ENCODE measurements at places on chromosomes 5 and 9.
A peak's percentile ranks its signal among the peaks of the same experiment; 100 is the strongest.

DNA sequence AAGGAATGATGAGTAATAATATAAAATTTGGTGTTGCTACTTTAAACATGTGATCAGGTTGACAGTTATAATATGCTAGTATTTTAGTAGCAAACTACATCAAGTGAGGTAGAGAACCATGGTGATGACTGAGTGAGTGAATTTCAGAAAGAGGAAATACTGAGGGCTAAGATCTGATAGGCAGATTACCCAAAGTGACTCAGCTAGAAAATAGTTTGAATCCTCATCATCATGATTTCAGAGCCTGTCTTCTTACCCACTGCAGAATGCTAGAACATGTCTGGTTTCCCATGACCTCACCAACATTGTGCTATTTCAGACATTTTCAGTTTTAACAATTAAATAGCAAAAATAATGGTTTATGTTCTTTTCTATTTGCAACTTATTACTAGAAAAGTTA, 602.1 kb downstream of the TAF11L14 start:
- DNase-seq = no peak

DNA sequence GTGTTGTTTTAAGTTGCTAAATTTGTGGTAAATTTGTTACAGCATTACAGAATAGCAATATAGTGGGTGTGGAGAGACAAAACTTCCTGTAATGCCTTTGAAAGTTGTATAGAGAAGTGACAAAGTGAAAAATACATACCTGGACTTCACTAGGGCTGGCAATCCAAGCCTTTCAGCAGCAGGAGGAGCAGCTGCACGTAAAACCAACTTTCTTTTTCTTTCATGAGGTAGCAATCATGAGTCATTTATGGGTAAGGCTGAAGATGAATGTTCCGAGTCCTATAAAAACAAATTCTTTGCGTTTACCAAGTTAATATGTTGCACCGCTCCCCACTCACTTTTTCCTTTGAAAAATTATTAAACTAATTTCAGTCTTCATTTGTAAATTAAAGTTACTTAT, 1138.2 kb downstream of the TAF11L14 start:
- DNase-seq = no peak

DNA sequence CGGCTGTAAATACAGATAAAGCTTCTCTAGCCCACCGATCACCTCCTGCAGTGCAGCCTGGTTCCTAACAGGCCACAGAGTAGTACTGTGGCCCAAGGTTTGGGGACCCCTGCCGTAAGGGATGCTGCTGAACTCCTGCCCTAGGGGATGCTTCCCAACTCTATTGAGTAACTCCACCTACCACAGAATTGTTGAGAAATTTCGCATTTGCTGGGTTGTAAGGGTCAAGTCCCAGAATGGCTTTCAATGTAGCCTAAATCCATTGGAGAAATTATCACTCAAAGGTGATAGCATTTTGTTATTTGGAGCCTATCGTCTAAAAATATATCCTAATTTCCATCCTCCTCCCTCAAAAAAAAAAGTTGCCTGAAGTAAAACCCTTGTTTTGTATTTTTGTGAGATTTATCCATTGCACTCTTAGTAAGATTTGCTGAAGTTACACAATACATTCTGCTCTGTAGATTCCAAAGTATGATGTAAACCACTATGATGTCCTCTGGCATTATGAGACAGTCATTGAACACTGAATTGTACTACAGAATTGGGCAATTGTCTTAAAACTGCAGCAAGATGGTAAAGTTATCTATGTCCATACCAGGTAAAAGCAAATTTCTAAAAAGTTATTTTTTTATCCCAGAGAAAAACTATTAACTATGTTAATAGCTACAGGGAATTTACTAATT, 14.0 kb downstream of the ACTBL2 start:
- peak; percentile 73 for DNase-seq

GRCh38 chr9:108515856-108516255, 339.9 kb downstream of the ACTL7B start:
- DNase-seq = no peak

DNA sequence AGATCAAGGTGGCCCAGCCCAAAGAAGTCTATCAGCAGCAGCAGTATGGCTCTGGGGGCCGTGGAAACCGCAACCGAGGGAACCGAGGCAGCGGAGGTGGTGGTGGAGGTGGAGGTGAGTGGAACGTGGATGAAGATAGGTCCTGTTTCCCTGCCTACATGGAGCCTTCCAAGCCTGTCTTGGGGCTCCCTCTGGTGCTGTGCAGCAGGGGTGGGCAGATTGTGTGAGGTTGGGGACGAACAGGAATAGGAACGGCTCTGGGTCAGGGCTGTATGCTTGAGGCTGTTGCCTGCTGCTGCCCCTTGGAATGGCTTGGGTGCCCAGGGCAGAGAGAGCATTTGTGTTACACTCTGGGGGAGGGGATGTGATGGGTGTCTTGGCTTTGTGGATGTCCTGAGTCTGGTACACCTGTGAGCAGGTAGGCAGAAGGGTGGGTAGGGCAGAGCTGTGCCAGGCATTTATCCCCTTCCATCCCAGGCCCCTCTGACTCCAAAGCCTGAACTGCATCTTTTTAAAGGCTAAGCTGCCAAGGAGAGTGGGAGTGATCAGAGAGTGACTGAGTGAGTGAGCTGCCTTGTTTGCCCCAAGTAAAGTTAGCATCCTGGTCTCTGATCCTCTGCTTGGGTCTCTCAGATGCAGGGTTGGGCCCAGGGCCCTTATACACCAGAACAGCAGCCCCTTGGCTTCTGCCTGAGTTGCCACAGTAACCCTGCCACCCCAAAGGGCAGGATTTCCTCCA, 5.2 kb downstream of the HNRNPAB start:
- DNase-seq = no peak

GRCh38 chr9:71670121-71670520, 98.2 kb downstream of the CEMIP2 start:
- DNase-seq = no peak

GRCh38 chr5:68134669-68135313, 80.8 kb upstream of the PIK3R1 start:
- no peak for DNase-seq

GRCh38 chr9:15501179-15501578, 9.6 kb downstream of the PSIP1 start:
- no peak for DNase-seq

- no peak for DNase-seq
Measured at GRCh38 chr9:97629156-97629555, 4.0 kb downstream of the TSTD2 start.

DNA sequence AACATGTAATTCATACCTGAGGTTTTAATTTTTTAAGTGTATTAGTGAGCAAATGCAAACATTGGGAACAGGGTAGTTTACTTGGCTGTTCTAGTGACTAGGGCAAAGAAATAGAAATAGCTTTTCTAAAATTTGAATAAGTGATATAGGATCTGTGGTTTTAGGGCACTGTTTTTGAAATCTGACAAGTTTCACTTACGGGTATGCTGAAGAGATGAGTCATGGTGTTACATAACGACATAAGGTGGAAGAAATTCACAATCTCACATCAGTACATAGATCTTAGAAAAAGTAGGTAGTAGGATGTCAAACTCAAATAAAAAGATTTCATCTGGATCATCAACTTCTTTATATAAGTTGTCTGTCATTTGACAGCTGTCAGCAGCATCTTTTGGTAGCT, 772.3 kb downstream of the MAT2B start:
- DNase-seq = no peak

DNA sequence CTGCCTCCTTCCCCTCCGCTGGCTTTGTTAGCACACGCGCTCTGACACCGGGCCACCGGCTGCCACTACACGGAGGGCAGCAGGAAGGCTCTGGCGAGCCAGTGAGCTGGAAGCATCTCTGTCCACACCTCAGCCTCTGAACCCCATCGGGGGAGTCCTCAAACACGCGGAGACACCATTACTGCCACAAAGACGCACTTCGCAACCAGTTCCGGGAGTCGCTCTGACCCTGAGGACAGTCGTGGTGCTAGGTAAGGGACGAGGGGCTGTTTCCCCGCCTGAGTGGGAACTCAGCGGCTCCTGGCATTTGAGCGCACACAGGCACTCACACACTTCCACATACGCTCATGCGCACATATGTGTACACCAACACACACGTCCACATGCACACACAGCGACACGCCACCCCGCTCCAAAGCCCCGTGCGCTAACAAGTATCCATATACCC, 160.0 kb downstream of the C9orf152 start:
- no peak for DNase-seq

DNA sequence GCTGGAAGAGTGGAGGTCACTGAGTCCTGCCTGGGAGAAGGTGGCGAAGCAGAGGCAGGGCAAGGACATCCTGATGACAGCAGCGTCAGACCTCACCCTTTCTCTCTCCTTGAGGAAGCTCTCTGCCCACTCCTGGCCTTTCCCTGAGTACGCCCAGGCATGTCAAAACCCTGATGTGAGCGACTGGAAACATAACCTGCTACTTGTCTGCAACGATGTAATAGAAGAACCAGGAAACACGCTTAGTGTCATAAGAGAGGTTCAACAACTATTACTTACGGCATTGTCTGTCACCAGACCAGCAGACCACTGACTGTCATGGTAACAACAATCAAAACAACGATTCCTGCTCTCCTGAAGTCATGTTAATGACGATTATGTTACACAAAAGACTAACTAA, 152.4 kb downstream of the ACTL7B start:
- DNase-seq = no peak

GRCh38 chr9:101458963-101459631, 23.5 kb upstream of the ALDOB start:
- DNase-seq = peak; percentile 76

GRCh38 chr9:101311758-101312420, 72.9 kb downstream of the BAAT start:
- peak; percentile 73 for DNase-seq

- peak; percentile 76 for DNase-seq
Measured at GRCh38 chr5:59328709-59329296, 564.7 kb downstream of the PDE4D start.

DNA sequence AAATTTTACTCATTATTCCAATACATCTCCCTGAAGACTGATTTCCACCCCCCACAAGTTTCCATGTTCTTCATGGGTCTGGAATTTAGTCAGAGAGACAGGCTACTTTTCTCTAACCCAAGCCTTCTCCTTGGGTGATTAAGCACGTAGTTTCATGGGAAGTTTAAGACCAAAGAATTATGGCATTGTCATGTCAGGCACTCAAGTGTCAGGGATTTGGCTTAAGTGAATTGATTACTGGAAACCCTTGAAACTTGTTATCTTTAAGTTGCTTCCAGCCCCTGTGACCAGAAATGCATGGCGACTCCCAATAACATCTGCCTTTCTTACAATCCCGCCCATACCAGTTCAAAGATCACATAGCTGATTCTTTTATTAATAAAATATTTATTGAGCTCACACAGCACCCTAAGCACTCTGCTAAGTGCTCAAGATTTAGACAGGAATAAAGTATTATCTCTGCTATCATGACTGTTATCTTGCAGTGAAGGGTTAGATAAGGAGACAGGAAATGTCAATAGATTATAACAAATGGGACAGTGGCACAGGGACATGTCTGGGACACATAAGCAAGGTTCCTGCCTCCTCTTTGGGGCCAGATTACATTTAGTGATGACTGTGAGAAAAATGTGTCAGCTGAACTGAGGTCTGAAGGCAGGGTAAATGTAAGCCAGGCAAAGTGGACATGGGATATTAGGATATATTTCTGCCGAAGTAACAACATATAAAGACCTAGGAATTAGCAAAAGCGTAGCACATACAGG, 241.2 kb upstream of the TNC start:
- DNase-seq = peak; percentile 78

- DNase-seq = peak; percentile 85
Measured at GRCh38 chr5:149143470-149143869, 2.2 kb downstream of the ABLIM3 start.

DNA sequence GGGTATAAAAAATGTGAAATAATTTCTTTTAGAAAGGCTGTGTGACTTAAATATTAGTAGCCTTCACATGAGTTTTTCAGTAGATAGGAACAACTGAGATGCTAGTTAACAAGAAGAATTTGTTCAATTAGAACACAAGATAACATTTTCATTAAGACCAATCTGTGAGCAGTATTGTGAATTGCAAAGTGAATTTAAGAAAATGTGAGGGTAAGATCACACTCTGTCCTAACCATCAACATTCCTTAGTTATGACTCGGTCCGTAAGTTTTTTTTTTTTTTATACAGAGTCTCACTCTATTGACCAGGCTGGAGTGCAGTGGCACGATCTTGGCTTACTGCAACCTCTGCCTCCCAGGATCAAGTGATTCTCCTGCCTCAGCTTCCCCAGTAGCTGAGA, 180.2 kb upstream of the EGFLAM start:
- no peak for DNase-seq

DNA sequence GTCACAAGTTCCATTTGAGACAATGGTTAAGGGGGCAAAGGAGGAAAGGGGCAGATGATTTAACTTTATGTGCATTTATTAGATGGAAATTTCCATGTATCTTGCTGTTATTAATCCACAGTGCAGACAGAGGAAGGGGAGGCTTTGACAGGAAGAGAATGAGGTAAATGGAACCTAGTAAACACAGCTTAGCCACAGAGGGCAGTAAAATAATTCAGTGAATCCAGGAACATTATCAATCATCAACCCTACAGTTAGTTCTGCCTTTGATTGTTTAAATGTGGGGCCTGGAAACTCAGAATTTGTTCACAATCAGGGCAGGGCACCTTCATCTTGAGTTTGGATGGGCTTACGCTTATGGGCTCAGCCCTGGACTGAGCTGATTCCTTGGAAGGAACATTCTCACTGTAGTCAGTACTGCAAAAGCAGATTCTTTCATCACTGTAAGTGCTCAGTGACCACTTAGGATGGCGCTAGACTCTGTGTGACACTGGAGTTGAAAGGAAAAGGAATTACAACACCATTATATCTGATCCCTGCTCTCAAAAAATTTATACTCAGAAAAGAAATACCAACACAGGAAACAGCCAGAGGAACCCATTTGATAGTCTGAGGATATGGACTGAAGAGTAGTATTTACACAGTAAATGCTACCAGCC, 169.5 kb downstream of the PIK3R1 start:
- DNase-seq = no peak

- DNase-seq = no peak
Measured at GRCh38 chr5:68408345-68408871, 192.9 kb downstream of the PIK3R1 start.

DNA sequence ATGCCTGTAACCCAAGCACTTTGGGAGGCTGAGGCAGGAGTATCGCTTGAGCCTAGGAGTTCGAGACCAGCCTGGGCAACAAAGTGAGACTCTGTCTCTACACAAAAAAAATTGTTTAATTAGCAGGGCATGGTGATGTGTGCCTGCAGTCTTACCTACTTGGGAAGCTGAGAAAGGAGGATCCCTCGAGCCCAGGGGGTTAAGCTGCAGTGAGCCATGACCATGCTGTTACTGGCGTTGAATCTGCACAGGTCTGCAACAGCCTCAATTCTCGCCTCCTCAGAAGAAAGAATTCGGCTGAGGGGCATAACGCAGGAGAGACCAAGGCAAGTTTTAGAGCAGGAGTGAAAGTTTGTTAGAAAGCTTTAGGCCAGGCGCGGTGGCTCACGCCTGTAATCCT, 18.0 kb downstream of the CCT5 start:
- no peak for DNase-seq

- DNase-seq = no peak
Measured at GRCh38 chr9:136403915-136404800, 4.2 kb upstream of the SNAPC4 start.

DNA sequence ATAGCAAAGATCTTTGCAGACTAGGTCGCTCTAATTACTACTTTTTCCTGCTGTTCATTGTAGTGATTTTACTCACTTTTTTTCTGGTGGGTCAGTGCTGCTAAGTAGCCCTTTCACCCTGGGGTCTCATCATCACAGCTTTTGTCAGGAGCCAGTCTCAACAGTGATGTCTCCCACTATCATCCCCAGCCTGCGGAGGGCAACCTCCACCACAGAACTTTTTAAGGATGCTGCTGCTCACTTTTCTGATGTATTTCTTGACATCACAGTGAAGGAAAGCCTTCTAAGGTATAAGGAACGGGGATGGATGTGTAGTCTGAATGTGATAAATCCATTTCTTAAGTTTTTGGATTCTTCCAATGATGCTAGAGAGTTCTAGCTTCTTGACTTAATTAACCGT, 242.5 kb upstream of the RIOK2 start:
- peak; percentile 17 for DNase-seq

Measured in fibroblast of skin of abdomen (primary cell).